ENCODE measurements at places on chromosomes 11 and 22.
A peak's percentile ranks its signal among the peaks of the same experiment; 100 is the strongest.

GRCh38 chr11:47326198-47326597 lies 26.3 kb downstream of the MYBPC3 start:
- DNase-seq, result no peak

GRCh38 chr11:614021-614622 lies 1.6 kb downstream of the IRF7 start:
- DNase-seq, result peak; percentile 85

- no peak for DNase-seq
Measured at GRCh38 chr11:16096336-16096735, 260.0 kb downstream of the SOX6 start.

DNA sequence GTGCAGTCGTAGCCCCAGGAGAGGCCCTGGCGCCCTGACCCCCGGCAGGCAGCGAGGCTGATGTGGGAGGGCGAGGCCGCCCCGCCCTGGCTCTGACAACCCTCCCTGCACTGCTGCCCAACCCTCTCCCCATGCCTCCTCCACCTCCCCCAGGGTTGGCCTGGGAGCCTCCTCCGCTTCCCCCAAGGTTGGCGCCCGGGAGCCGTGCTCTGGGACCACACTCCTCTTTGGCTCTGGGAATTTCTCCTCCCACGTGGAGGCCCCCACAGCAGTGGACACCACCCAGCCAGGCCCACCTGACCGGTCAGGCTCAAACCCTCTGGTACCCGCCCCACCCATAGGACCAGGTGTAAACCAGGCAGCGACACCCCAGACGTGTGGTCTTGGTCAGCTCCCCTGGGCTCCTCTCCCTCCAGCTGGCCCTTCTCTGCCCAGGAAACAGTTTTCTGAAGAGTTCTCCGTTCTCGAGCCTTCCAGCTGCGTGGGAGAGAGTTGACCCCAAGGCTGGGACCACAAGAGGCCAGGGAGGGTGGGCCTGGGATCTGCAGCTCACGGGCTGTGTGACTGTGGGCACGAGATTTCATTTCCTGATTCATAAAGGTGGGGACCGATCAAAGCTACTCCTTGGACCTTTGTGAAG lies 39.5 kb upstream of the BRSK2 start:
- DNase-seq, result no peak

GRCh38 chr11:2549491-2549875 lies 104.7 kb downstream of the KCNQ1 start:
- no peak for DNase-seq

GRCh38 chr11:115990004-115990447 lies 485.8 kb upstream of the CADM1 start:
- DNase-seq, result no peak

Measured in lower leg skin (tissue), 4 donors.